ENCODE measurements at places on chromosomes 4 and X. TPM values are rescaled to one million over a fixed set of nuclear protein-coding genes. Genes with fewer than 3 reads are reported as not detected.

SYTL5 gene
- total RNA-seq = 0.13 TPM

ETDB gene
- total RNA-seq = not detected

TMEM47 gene
- 63.6 TPM for total RNA-seq

SPOCK3 gene
- 1.8 TPM for total RNA-seq

MGAT4D gene
- not detected for total RNA-seq

LUZP4 gene
- not detected for total RNA-seq

AFM gene
- not detected for total RNA-seq

GLUD2 gene
- total RNA-seq = 1.4 TPM

HS6ST2 gene
- 27.8 TPM for total RNA-seq

MRPL1 gene
- 58.0 TPM for total RNA-seq

PRRG3 gene
- total RNA-seq = 12.6 TPM

CXCL11 gene
- total RNA-seq = not detected

SORBS2 gene
- 17.7 TPM for total RNA-seq

PRRG1 gene
- total RNA-seq = 12.1 TPM

OTUD5 gene
- total RNA-seq = 18.9 TPM

CRMP1 gene
- total RNA-seq = 6.9 TPM

ART3 gene
- 26.0 TPM for total RNA-seq

CFAP299 gene
- total RNA-seq = 0.09 TPM

TMEM33 gene
- 17.6 TPM for total RNA-seq

CLGN gene
- total RNA-seq = 1.6 TPM

CDKN2AIP gene
- total RNA-seq = 11.1 TPM

VAMP7 gene
- total RNA-seq = 18.4 TPM

TEX13B gene
- not detected for total RNA-seq

MAGIX gene
- total RNA-seq = 2.6 TPM

PDZD11 gene
- 30.7 TPM for total RNA-seq

FAT1 gene
- 139 TPM for total RNA-seq

FREM3 gene
- 0.13 TPM for total RNA-seq

SLC7A11 gene
- 0.93 TPM for total RNA-seq

SMR3B gene
- total RNA-seq = not detected

PPEF1 gene
- 1.3 TPM for total RNA-seq

GAGE13 gene
- total RNA-seq = not detected

ASB9 gene
- 3.6 TPM for total RNA-seq

PABPC5 gene
- total RNA-seq = 5.1 TPM

Measured in muscle of leg (tissue), 16 donors.